Non-pigmented ciliary epithelial cell (primary cell): ENCODE measurements at places on chromosomes 7 and 10.

- no peak for DNase-seq
Measured at GRCh38 chr7:78939669-78940068, 513.8 kb downstream of the MAGI2 start.

GRCh38 chr10:75358835-75359421 lies 42.6 kb downstream of the ZNF503 start:
- peak; percentile 22 for DNase-seq

DNA sequence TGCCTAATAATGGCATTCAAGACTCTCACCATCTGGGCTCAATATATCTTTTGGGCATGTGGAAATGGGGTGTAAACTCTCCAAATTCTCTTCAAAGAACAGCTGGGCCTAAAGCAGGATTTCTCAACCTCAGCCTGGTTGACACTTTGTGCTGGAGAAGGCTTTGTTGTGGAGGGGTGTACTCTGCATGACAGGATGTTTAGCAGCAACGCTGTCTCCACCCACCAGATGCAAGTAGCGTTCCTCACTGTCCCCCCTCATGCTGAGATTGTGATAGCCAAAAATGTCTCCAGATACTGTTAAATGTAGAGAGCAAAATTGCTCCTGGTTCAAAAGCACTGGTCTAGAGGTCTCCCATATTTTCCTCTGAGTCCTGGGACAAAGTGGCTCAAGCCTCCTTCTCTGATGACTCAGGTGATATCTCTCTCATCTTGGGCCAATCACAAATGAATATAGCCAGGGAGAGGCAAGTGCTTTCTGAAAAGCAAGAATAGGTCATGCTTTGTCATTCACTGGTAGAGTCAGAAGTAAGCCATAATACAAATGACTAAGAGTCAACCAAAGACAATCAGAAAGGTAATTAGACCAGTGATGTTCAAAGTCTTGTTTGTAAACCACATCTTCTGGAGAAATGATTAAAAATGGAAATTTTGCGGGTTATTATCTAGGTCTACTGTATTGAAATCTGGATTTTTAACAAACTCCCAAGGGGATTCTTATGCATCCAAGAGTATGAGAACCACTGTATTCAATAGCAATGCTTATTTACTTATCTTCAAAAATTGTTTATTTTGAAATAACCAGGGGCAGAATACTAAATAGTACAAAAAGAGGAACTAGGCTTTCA lies 330.8 kb downstream of the PTEN start:
- no peak for DNase-seq

GRCh38 chr10:63133821-63134557 lies 861 bp downstream of the NRBF2 start:
- DNase-seq, result no peak
